ENCODE measurements at places on chromosomes 1 and 21.
A peak's percentile ranks its signal among the peaks of the same experiment; 100 is the strongest.

DNA sequence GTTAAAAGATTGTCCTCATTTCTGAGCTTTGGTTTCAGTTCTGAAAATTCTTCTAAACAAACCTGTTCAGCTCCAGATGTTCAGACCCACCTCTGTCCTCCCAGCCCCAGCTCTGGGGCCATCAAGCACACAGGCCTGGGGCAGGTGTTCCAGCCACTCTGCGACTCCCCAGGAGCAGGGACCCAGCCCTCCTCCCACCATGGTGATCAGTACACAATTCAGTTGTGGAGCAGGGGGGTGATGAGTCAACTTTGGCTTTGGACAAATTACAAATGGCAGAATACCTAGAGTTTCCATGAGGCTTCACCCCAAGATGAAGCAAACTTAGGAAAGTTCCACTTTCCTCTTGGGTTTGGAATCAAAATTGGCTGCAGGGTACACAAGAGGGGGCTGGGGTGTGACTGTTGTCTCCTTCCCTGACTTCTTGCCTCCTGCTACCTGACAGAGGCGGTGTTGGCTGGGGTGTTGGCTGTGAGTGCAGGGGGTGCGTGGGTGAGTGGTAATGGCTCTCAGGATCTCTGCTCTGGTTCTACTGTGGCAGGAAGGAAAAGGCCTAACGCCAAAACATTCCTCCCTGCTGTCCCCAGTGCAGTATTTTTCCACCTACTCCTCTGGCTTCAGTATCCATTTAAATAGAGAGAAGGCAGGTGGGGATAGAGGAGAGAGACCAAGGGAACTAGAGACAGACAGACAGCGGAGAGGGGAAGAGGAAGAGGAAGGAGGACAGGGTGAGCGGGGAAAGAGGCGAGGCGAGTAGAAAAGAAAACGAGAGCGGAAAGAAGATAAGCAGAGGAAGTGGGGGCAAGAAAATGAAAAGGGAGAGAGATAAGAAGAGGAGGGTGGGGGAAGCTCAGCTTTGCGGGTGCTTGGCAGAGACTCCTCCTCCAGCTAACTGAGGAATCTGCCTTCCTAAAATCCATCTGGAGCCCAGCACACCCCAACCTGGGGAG, 20.6 kb upstream of the LRRN2 start:
- DNase-seq, result no peak

- no peak for DNase-seq
These were observed 35.4 kb upstream of the LRRC8B start for GRCh38 chr1:89489047-89489729.

- no peak for DNase-seq
These were observed 19.2 kb downstream of the SLC19A2 start for GRCh38 chr1:169466259-169467230.

DNA sequence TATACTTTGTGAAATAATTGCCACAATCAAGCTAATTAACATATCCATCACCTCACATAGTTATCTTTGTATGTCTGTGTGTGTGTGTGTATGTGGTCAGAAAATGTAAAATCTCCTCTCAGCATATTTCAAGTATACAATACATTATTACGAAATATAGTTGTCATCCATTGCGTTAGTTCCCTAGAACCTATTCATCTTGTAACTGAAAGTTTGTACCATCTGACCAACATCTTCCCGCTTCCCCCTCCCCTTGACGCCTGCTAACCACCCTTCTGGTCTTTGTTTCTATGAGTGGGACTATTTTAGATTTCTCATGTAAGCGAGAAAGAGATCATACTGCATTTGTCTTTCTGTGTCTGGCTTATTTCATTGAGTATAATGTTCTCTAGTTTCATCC, 455.3 kb downstream of the KCNT2 start:
- no peak for DNase-seq

DNA sequence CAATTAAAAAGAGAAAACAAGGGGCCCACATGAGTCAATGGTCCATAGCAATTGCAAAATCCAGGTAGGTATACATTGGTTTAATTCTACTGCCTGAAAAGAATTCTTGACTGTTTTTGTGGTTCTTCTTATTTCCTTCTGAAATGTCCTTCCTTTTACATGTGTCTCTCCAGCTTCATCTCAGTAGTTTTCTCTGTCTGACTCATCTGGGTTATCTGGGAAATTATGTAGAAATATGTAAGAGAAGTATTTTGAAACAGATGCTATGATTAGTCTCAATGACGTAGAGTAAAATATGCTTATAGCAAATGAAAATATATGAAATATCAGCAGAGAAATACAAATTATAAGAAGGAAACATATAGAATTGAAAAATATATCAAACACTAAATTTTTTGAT, 953.2 kb downstream of the BRINP3 start:
- no peak for DNase-seq

DNA sequence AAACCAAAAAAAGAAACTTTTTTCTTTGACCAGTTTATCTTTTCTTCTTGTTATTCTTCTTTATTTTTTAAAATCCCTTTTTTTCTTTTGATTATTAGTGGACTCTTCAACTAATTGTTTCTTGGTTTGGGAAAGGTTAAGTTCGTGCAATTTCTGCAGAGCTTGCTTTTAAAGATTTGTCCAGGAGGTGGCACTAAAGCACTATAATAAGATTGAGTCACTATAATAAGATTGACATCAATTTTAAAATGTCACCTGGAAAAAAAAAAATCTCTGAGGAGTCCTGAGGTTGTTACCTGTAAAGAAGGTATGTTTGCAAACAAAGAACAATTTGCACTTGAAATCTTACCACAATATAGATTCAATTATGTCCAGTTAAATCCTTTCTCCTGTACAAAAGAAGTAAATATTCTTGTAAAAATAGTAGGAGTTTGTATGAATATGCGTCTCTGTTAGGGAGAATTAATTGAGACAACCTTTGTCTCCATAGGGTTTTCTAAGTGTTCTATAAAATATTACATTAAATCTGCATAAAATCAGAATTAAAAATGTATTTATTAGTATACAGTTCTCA, 166.7 kb downstream of the ADGRL4 start:
- no peak for DNase-seq

- DNase-seq, result peak; percentile 58
These were observed 12.8 kb downstream of the TRAPPC10 start for GRCh38 chr21:44024887-44025353.

- peak; percentile 15 for DNase-seq
These were observed 98.7 kb downstream of the OBSCN start for GRCh38 chr1:228306275-228307217.

DNA sequence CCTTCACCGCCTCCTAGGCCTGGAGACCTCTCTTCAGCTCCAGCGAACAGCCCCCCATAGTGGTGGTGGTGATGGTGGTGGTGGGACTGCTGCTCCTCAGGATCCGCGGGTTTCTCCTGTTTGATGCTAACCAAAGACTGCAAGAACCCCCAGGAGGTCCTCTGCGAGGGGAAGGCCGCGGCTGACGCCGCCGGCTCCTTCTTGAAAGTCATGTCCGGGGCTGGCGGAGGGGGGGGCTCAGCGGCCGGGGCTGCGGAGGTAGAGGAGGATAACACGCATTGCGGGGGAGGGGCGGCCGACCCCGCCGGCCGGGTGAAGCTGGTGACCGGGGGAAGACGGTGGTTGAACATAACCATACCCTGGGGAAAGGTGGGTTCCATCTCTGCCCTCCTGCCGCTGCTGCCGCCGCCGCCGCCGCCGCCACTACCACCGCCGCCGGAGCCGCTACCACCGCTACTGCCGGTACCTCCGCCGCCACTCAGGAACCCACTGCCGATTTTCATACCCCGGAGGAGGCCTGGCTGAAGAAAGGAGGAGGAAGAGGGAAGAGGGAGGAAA, 554 bp downstream of the ZNF281 start:
- no peak for DNase-seq

GRCh38 chr1:147719711-147720225, 40.6 kb downstream of the GJA5 start:
- DNase-seq, result no peak

GRCh38 chr1:206672844-206673758, 11.6 kb upstream of the MAPKAPK2 start:
- no peak for DNase-seq

DNA sequence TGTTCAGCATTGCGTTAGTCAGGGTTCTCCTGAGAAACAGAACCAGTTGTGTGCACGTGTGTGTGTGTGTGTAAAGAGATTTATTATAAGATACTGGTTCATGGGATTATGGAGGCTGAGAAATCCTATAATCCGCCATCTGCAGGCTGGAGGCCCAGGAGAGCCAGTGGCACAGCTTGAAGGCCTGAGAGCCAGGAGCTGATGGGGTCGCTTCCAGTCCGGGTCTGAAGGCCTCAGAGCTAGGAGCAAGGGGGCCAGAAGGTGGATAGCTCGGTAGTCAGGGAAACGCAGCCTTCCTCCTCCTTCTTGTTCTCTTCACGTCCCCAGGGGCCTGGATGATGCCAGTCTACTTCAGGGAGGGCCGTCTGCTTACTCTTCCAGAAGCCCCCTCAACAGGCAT, 37.7 kb downstream of the FAAP20 start:
- DNase-seq, result no peak

DNA sequence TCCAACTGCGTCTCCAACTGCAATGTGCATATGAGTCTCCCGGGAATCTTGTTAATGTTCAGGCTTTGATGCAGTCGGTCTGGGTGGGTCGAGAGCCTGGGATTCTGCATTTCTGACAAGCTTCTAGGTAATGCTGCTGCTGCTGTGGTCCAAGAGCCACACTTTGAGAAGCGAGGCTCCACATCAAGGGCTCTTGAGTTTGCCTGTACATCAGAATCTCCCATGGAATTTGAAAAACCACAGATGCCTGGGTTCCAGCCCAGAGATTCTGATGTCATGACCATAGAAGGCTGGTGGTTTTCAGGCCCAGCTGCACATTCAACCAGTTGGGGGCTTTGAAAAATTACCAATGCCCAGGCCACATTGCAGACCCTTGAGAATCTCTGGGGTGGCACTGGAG, 93.9 kb upstream of the TARDBP start:
- no peak for DNase-seq

- DNase-seq, result no peak
These were observed 6.7 kb downstream of the DR1 start for GRCh38 chr1:93352376-93352775.

- DNase-seq, result no peak
These were observed 101.5 kb upstream of the ADGRL2 start for GRCh38 chr1:81699234-81699633.

DNA sequence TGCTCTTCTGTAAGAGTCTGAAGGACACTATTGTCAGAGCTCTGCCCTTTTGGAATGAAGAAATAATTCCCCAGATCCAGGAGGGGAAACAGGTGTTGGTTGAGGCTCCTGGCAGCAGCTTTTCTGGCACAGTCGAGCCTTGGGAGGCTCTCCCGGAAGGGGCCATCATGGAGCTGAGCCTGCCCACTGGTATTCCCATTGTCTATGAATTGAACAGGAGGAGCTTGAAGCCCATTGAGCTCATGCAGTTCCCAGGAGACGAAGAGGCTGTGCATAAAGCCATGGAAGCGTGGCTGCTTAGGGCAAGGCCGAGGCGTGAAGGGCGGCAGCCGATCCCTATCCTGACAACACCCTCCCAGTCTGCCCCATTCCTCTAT, 26.6 kb downstream of the UBE4B start:
- no peak for DNase-seq

- DNase-seq, result no peak
These were observed 44.6 kb downstream of the RHBG start for GRCh38 chr1:156413391-156414246.

GRCh38 chr1:106876384-106876783, 180.1 kb upstream of the PRMT6 start:
- DNase-seq, result no peak

GRCh38 chr1:90476411-90476810, 240.7 kb downstream of the BARHL2 start:
- DNase-seq, result no peak

- peak; percentile 73 for DNase-seq
These were observed 10.8 kb downstream of the PLA2G2D start for GRCh38 chr1:20108366-20109123.
